ENCODE measurements at places on chromosomes 7 and 10.
A peak's percentile ranks its signal among the peaks of the same experiment; 100 is the strongest.

- DNase-seq = no peak
Measured at GRCh38 chr10:98608411-98608810, 161.7 kb upstream of the HPS1 start.

DNA sequence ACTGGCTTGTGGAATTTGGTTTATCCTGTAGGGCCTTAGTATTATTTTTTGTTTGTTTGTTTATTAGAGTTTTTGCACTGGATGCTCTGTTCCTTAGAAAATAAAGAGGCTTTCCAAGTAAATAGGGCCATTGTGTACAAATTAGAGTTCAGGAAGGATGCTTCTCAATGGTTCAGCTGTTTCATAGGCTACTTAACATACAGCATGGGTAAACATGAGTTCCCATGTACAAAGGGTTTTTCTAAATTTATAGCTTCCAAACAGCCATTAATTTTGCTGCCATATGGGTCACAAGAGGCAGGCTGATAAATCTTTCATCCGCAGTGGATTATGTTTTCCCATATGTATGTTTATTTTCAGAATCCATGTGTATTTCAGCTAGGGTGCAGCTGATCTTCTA, 121.6 kb upstream of the WDR11 start:
- DNase-seq = no peak

DNA sequence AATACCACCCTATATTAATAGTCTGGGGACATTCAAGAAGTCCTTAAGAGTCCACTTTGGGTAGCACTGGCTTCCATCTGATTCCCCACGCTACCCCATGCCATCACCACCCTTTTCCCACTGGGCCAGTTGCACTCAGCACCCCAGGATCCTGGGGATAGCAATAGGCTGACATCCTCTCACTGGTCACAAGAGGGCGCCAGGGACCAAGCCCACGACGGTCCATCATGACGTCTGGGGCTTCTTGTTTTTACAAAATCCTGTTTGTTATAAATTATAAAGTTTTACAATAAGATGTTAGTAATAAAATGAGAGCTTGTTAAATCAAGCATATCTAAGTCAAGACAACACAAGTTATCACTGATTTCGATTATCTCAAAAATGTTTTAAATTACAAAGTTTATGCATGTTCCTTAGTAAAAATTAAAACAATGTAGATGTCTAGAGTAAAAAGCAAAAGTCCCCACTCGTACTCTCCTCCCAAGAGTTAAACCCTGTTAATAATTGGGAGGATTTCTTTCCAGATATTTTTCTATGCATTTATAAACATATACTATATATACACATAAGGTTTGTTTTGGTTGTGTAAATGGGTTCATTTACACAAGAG, 15.4 kb downstream of the GPNMB start:
- DNase-seq = peak; percentile 30

GRCh38 chr10:75137533-75138438, 26.3 kb downstream of the SAMD8 start:
- DNase-seq = peak; percentile 17

DNA sequence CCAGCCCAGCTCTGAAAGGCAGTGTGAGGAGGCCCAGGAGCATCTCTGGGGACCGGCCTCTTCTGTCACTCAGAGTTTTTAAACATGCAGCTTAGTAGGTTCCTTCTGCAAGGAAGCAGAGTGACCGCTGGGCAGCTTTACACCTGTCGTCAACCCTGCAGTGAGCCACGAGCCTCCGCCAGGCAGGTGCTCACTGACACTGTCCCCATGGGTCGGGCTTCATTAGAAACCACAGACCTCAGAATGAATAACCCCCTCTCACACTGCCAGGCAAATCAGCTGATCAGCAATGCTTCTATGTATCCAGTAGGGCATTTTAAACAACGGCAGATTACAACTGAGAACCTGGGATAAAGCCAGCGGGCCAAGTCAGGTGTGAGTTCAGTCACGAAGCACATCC, 106.1 kb downstream of the MAD1L1 start:
- no peak for DNase-seq

GRCh38 chr7:102321351-102322201, 34.7 kb downstream of the SPDYE6 start:
- DNase-seq = no peak

DNA sequence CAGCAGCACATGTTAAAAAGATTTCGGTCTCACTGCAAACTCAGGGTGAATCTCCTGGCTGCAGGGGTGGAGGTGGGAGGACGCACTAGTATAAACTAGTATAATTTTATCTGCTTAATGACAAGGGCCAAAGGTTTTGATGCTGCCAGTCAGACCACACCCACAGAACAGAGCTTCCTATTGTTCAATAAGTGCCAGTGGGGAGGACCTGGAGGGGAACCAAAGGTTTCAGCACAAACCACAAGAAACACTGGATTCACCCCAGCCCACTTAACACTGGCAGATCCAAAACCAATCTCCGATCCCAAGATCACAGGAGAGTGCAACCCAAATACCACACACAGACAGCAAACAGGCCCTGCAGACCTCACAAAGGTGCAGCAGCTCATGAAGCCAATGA, 6.6 kb downstream of the VOPP1 start:
- DNase-seq = no peak

DNA sequence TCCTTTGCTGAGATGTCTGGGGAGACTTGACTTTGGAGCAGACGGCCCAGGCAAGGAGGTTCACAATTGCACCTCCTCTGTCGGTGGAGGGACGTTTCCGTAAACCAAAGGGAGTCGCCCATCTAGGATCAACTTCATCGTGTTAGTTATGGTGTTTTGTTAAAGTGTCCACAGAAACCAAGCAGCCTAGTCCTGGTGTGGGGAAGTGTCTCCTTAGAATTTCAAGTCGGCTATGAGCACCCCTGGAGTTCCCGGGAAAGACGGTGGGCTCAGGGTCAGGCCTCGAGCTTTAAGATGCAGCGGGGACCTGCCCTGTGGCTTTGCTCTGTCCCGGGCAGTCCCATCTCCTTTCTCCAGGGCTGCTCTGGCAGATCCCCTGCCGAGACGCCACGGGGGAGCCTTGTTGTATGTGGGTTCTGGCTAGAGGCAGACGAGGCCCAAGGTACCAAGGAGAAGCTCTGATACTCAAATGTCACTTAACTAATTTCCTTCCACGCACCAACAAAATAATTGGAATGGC, 319.2 kb downstream of the ADARB2 start:
- no peak for DNase-seq

- DNase-seq = no peak
Measured at GRCh38 chr7:42831006-42831717, 80.7 kb downstream of the C7orf25 start.

DNA sequence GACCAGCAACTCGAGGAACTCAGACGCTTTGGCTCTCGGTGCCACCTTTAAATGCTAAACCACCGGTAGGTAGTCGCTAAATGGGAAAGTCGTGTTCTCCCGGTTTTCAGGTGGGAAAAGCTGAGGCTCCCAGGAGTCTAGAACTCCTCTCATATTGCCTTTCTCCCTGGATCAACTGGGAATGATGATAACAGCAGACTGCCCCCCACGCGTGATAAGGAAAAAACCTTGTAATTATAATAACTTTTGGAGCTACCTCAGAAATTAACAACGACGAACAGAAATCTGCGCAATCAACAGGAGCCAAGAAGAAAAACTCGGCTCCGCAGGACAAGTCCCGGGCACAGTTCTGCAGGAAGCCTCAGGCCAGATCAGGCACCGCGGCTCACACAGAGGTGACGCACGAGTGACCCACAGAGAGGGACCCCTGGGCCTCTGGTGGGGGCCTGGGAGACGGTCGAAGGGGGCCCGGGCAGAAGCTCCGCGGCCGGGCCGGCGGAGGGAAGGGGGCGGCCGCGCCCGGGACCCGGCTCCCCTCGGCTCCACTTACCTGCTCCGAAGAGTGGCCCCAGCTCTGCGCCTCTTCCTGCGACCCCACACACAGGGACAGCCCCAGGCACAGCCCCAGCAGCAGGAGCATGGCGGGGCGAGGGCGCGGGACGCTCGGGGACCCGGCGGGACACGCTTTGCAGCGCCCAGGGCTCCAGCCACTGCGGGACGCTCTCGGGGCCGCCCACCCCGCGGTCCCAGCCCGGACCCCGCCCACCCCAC, at the start of gene ITIH5:
ITIH5 (minus strand) TSS at position 714 of the 771 bp plus-strand sequence; CDS start at position 640, 74 bp downstream.
- DNase-seq = no peak

- no peak for DNase-seq
Measured at GRCh38 chr7:158732494-158733219, 28.1 kb upstream of the NCAPG2 start.

- DNase-seq = no peak
Measured at GRCh38 chr10:103829838-103830465, 25.4 kb downstream of the SH3PXD2A start.

GRCh38 chr7:67100956-67101361, 104.3 kb downstream of the TYW1 start:
- no peak for DNase-seq

- DNase-seq = no peak
Measured at GRCh38 chr7:33334349-33334748, 205.0 kb downstream of the BBS9 start.

DNA sequence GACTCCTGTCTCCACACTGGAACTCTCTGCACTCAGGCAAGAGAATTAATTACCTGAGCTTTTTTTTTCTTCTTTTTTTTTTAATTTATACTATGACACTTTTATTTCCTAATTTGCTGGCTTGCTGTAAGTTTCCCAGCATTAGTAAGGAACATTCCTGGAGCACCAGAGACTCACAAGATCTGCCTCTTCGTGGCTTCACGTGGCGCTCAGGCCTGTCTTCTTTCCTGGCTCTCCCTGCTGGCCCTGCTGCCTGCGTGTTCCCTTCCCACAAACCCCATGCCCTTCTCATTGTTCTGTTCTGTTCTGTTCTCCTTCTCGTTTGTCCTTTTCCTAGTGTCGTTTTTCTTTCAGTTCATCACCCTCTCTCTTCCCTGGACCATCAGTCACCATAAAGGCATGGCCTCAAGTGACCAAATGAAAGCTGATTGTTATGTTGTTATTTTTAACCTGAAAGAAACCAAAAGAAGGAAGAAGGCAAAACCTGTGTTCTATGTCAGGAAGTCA, 591.6 kb upstream of the PFKP start:
- no peak for DNase-seq

- no peak for DNase-seq
Measured at GRCh38 chr7:149180722-149181449, 14.5 kb upstream of the ZNF282 start.

- DNase-seq = peak; percentile 59
Measured at GRCh38 chr10:17742918-17743317, 9.1 kb upstream of the TMEM236 start.

DNA sequence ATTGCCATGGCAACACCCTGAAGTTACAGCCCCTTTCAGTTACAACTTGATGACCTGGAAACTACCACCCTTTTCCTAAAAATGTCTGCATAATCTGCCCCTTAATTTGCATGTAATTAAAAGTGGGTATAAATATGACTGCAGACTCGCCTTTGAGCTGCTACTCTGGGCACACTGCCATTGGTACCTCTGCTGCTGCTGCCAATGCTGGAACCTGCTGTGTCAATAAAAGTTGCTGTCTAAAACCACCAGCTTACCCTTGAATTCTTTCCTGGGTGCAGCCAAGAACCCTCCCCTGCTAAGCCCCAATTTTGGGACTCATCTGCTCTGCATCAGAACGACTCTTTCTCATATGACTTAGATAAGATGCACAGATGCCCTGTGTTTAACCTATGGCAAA, 10.2 kb upstream of the FRA10AC1 start:
- DNase-seq = no peak

GRCh38 chr7:91164506-91164905, 99.7 kb upstream of the FZD1 start:
- DNase-seq = no peak

- DNase-seq = no peak
Measured at GRCh38 chr7:68730194-68730593, 868.1 kb upstream of the AUTS2 start.

GRCh38 chr7:725223-726005, 1.1 kb upstream of the DNAAF5 start:
- no peak for DNase-seq

- DNase-seq = no peak
Measured at GRCh38 chr7:67637023-67637358, 640.4 kb downstream of the TYW1 start.

GRCh38 chr10:124296121-124296812, 122.5 kb downstream of the OAT start:
- no peak for DNase-seq

GRCh38 chr10:841535-841934, 90.0 kb downstream of the LARP4B start:
- no peak for DNase-seq

- no peak for DNase-seq
Measured at GRCh38 chr7:2036786-2037185, 196.0 kb downstream of the MAD1L1 start.

DNA sequence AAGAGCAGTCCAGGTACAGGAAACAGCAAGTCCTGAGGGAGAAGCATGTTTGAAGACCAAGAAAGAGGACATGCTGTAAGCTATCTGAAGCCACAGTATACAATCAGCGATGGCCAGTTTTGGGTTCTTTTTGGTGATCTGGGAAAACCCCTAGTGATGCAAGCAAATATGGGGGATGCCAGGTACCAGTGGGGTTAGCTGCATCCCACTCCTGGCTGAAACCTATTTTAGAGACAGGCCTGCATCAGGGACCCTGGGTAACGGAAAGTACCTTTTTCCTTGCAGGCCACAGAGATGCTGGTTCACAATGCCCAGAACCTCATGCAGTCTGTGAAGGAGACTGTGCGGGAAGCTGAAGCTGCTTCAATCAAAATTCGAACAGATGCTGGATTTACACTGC, 32.9 kb downstream of the AP3M1 start:
- no peak for DNase-seq

GRCh38 chr10:96986200-96986856, 154.2 kb downstream of the LCOR start:
- no peak for DNase-seq
